ENCODE measurements at places on chromosomes 1 and 21. TPM values are rescaled to one million over a fixed set of nuclear protein-coding genes. Genes with fewer than 3 reads are reported as not detected.

The DLGAP3 gene
- total RNA-seq, result 0.42 TPM

The CGN gene
- total RNA-seq, result 5.5 TPM

The TINAGL1 gene
- 0.17 TPM for total RNA-seq

The SPRR2E gene
- not detected for total RNA-seq

The AMY1B gene
- total RNA-seq, result not detected

DNA sequence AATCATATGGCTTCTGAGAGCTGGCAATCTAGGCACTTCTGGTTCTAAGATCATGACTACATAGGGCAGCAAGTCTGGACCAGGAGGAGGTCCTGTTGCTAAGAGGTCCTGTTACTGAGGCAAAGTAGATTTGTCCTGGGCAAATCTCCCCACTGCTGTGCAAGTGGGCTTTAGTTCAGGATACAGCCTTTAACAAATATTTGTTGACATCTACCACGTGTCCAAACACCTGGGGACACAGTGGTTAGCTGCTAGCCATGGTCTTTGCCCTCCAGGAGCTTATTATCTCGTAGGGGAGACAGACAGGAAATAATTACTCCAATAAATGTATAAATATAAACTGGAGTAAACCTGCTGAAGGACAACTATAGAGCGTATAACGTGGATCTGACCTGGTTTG lies 3.2 kb downstream of the CGN start:
- no peak for DNase-seq

- no peak for DNase-seq
Measured at GRCh38 chr1:36885540-36886357, 148.6 kb downstream of the GRIK3 start.

DNA sequence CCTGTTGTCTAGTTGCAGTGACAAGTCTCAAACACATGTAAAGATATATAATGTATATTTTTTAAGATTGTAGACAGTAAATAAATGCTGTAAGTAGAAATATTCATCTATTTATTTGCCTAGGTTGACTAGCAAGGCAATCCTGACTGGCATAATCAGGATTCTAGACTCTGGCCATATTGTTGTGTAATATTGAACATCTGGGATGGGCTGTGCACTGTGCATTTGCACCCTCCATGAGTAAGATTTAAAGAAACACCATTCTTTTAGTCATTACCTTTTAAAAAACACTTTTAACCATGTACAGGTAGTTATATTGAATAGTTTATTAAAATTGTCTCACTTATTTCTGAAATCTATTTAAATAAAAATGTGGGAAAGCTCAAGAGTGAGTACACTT lies 32.4 kb downstream of the RASAL2 start:
- DNase-seq, result no peak

DNA sequence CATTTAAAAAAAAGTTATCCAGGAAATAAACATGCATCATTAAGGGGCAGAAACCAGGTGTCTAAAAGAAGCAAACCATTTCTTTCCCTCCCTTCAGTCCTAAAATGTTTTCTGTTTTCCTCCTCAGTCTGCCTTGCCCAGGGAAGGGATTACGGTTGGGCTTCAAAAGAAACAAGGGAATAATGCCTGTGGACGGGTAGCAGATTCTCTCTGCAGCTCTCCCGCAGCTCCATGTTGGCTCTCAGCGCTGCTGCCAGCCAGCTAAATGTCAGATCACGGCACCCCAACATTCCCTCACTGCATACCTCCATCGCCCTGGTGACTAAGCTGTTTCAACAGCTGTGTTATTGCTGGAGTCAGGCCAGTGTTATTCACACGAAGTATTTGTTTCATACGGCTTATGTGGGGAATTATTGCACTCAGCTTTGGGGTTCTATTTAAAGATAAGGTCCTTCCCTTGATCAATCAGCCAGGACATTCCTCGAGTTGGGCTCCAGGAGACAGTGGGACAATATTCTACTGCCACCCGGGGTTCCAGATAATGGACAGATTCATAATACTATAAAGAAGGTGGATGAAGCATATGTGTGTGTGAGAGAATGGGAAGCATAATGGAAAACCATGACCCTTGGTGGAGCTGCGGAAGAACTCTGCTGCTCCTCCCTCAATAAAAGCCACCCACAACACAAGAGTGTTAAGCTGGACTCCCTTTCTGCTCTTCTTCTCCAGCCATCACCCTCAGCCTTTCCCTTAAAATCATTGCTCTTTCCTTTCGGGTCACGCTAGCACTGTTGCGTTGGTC lies 58.2 kb downstream of the WLS start:
- DNase-seq, result no peak

DNA sequence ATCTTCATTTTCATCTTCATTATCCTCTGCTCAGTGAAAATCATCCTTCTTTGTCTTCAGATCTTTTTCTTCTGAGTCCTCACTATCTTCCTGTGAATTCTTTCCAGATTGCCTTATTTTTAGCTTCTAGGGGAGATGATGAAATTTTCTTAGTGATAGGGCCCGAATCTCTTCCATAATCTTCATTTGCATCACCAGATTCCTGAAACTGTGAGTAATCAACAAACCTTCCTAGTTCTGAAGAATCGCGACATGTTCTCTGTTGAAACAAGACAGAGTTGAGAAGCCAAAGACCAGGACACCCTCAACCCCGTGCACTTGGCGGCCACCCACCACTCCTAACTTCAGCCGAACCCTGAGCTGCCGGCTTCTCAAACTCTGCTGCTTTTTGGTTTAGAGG lies 92.8 kb upstream of the CDC42BPA start:
- no peak for DNase-seq

DNA sequence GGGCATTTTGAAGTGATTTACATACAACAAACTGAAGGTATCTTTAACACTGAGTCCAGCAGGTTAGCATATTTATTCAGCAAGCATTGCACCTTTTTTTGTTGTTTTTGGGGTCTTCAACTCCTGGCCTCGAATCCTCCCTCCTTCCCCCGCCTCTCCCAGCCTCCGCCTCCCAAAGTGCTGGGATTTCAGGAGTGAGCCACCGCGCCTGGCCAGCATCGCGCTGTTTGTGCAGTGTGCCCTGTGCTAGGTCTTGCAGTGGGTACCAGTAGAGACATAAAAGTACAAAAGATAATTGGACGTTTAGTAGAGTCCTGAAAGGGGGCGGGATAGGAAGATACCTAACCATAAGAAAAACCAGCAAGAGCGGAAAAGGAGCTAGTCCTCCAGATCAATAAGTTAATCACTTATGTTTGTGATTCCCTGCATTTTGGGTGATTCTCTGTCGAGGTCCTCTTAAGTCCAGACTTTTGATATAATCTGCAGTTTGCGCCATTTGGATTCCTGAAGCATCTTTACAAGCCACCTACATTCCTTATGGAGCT lies 111.8 kb downstream of the OSBPL9 start:
- DNase-seq, result peak; percentile 34

- DNase-seq, result no peak
Measured at GRCh38 chr1:227731696-227732585, 3.2 kb downstream of the JMJD4 start.

DNA sequence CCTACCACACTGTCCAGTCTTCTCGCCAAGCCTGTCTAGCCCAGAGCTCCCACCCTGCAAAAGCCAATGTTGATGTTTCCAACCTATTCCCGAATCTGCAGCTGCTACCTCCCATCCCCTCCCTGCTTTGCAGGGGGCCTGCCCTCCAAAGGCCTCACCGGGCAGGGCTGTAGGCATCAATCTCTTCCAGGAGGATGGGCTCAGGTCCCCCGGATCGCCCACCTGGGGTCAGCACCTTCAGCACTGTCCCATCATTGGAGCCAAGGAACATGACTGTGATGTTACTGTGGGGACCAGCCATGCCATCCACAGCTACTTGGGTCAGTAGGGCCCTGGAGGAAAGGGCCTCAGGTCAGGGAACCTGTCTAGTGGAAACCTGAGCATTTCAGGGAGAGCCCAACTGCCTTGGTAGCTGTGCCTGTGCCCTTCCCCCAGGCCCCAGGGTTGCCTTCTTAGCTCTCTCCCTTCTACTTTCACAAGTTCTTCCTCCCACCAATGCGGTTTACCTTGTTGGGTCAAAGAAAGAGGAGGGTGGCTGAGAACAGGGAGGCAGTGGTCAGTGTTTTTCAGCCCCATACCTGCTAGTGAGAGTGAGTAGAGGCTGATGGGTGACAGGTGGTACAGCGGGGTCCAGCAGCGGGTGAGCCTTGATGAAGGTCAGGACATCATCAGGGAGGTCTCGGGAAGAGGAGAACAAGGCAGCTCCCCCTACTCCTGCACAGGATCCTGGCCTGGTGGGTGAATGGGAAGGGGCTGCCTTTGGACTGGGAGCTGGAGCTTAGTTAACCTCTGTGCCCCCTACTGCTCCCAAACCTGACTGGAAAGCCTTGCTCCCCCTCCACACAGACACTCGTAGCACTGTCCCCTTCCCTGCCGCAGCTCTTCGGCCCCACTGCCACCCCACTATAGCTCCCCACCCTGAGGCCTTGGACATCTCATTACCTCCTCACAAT lies 10.7 kb downstream of the SEMA6C start:
- DNase-seq, result no peak

DNA sequence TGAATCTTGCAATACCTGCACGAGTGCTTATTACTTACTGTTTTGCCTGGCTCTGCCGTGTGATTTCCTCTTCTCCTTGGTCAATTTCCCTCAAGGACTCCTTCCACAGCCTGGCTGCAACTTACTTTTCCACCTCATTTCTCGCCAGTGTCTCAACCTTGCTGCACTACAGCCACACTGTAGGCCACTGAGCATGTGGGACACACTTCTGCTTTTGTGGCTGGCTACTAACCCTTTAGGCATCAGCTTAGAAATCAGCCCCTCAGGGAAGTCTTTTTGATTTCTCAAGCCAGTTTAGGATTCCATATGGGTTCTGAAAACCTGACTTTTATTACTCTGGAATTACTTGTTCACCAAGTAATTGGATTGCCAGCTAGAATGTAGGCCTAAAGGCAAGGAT lies 5.2 kb upstream of the DMRTB1 start:
- no peak for DNase-seq

DNA sequence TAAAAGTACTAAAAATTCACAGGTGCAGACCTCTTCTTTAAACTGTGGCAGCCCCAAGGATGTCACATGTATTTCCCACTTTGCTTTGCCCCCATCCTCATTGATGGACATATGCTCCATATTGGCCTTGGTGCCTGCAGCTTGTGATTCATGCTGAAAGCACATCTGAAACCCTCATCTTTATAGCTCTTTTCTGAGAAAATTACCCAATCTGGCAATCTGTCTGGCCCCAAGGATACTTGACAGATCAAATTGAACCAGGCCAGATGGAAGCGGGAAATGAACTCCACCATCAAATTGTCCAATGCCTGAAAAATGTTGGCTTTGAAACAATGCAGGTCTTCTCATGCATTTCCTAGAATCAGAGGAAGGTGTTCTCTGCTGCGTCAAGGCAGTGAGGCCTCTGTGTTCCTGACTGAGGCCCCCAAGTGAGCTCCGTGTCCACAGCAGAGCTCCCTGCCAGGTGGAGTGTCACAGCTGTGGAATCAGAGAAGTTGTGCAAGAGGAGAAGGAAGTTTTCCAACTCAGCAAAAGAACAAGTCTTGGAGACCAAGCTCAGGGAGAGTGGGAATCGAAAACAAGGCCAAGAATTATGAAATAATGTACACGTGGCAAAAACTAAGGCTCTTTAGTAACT lies 323.7 kb downstream of the PLPP3 start:
- no peak for DNase-seq

- no peak for DNase-seq
Measured at GRCh38 chr1:14704846-14705245, 106.4 kb downstream of the KAZN start.

- DNase-seq, result no peak
Measured at GRCh38 chr21:39625211-39625895, 12.6 kb downstream of the B3GALT5 start.
